ENCODE measurements at places on chromosomes 13 and 19.

DNA sequence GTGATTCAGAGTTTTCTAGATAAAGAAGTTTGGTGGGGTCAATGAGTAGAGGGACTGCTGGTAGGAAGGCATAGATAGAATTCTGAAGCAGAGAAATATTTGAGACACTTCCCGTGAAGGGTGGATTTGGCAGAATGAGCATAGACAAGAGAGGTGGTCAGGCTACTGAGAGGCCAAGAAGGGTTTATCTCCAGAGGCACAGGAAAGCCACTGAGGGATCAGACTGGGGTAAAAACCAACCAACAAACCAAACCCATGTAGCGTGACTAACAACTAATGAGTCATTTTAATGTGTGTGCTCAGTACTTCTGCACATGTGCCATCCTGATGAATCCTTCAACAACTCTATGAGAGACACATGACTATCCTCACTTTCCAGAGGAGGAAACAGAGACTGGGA, 60.0 kb upstream of the SERP2 start:
- no peak for DNase-seq

- DNase-seq = no peak
Observed at GRCh38 chr19:56321254-56321988, 6.8 kb upstream of the ZSCAN5A start.

DNA sequence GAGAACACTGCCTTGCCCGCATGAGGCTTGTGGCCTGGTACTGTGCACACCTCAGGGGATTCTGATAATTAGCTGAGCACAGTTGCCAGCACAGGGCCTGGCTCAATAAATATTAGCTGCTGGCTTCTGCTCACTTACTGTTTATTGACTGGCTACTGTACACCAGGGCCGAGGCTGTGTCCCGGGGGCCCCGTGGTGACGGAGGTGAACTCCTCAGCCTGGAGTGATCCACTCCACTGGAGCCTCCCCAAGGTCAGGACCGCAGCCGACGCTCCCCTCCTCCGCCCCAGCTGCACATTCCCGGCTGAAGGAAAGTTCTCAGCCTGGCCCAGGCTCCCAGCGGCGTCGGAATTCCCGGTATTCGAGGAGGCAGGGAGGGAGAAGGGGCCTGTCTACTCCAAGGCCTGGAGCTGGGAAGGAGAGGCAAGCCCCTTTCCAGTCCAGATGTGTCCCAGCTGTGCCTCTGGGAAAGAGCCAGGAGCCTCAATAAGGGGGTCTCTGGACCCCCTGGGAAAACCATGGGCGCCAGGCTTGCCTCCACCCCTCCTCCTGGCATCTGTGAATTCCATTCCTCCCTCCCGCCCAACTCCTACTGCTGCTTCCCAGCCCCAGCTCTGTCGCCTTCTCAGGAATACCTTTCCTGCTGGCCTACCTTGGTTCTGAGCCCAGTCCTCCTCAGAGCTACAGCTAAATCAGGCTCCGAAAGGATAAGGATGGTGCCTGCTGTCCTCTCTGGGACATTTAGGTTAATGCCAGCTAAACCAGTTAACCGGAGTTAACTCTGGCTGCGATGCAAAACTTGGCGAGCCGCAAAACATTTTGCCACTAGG, 7.3 kb downstream of the RPS16 start:
- no peak for DNase-seq

- no peak for DNase-seq
Observed at GRCh38 chr13:99972190-99972731, 694 bp upstream of the ZIC5 start.

All from BE2C (cell line).